MM.1S (cell line): ENCODE measurements at places on chromosomes 7 and 10.

GRCh38 chr10:70053841-70054288 lies 1.2 kb downstream of the MACROH2A2 start:
- H3K27me3 ChIP-seq: 0 out of 2 replicates have a peak, but pooled peaks cover 4% of the 10 kb centered on the region
- H3K4me3 ChIP-seq: no peak overlapping the region
- H3K36me3 ChIP-seq: no peaks in the 10 kb centered on the region

GRCh38 chr10:4847561-4848355 lies 21.8 kb downstream of the AKR1E2 start:
- H3K27ac ChIP-seq: no peak overlapping the region
- no peaks in the 10 kb centered on the region for H3K27me3 ChIP-seq
- 0 out of 2 replicates have a peak, but pooled peaks cover 4% of the 10 kb centered on the region for H3K4me1 ChIP-seq

- no peak overlapping the region for H3K27ac ChIP-seq
- H3K4me1 ChIP-seq: no peaks in the 10 kb centered on the region
- H3K4me3 ChIP-seq: peak overlapping the region; percentile 53
Observed at GRCh38 chr10:121608469-121609190, 10.4 kb upstream of the FGFR2 start.

DNA sequence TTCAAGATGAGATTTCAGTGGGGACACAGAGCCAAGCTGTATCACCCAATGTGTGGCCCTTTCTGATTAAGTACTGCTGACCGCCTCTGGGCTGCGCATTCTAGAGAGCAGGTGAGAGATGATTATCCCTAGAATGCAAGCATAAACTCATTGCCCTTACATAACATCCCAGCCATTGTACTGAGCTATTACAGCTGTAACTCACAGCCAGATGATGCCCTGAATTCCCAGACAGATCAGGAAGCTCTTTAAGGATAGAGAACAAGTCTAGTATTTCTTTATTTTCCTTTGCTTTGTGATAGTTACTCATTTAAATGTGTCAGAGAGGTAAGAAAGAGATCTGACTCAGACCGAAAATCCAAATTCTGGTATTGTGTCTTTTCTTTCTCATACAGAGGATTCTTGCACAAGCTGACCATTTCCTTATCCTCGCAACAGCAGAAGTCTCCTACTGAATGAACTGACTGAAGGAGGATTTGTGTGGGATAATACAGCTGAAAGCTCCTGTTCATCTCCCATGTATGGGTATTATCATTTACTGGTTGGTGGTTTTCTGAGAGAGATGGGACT lies 58.4 kb downstream of the ZNF22 start:
- H3K4me1 ChIP-seq: no peaks in the 10 kb centered on the region
- no peak overlapping the region for H3K27ac ChIP-seq
- no peak for DNase-seq

GRCh38 chr7:116810267-116811116 lies 51.9 kb upstream of the CAPZA2 start:
- H3K4me1 ChIP-seq: no peaks in the 10 kb centered on the region
- no peak overlapping the region for H3K4me3 ChIP-seq
- DNase-seq: no peak

DNA sequence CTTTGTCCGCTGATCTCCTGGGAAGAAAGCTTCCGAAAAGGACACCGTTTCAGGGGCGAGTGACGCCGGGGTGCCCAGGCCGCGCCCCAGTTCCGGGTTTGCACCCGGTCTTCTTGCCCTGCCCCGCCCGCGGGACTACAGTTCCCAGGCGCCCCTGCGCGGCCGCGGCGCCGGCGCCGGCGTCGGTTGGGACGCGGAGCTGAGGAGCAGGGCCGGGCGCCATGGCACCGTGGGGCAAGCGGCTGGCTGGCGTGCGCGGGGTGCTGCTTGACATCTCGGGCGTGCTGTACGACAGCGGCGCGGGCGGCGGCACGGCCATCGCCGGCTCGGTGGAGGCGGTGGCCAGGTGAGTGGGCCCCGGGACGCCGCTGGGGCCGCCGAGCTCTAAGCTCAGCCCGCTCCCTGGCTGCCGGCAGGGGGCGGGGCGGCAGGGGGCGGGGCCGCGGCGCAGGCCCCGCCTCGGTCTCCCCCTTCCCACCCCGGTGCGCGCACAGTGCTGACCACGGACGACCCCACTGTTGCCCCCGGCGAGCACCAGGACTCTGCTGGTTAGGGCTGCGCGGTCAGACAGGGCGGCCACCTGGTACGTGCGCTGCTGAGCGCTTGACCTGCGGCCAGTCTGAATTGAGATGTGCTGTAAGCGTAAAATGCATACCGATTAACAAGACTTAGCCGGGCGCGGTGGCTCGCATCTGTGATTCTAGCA lies at the start of gene LHPP:
TSS of gene LHPP (plus strand) at position 182 of the 706 bp plus-strand sequence. CDS start at position 222, 40 bp downstream.
- no peaks in the 10 kb centered on the region for H3K36me3 ChIP-seq
- DNase-seq: peak; percentile 86
- H3K27ac ChIP-seq: no peak within 1 kb of the TSS
- H3K4me3 ChIP-seq: peak within 1 kb of the TSS; percentile 59
- no peaks in the 10 kb centered on the region for H3K27me3 ChIP-seq

GRCh38 chr10:117365612-117366011 lies 9.6 kb downstream of the PDZD8 start:
- H3K4me1 ChIP-seq: peaks cover 11% of the 10 kb centered on the region; the same call in 1 of the 2 replicates
- H3K36me3 ChIP-seq: no peaks in the 10 kb centered on the region
- H3K27me3 ChIP-seq: no peaks in the 10 kb centered on the region
- no peak overlapping the region for H3K4me3 ChIP-seq

GRCh38 chr7:17434841-17435692 lies 136.6 kb downstream of the AHR start:
- DNase-seq: no peak
- no peak overlapping the region for H3K4me3 ChIP-seq
- no peaks in the 10 kb centered on the region for H3K36me3 ChIP-seq
- H3K27me3 ChIP-seq: no peaks in the 10 kb centered on the region
- H3K4me1 ChIP-seq: no peaks in the 10 kb centered on the region

DNA sequence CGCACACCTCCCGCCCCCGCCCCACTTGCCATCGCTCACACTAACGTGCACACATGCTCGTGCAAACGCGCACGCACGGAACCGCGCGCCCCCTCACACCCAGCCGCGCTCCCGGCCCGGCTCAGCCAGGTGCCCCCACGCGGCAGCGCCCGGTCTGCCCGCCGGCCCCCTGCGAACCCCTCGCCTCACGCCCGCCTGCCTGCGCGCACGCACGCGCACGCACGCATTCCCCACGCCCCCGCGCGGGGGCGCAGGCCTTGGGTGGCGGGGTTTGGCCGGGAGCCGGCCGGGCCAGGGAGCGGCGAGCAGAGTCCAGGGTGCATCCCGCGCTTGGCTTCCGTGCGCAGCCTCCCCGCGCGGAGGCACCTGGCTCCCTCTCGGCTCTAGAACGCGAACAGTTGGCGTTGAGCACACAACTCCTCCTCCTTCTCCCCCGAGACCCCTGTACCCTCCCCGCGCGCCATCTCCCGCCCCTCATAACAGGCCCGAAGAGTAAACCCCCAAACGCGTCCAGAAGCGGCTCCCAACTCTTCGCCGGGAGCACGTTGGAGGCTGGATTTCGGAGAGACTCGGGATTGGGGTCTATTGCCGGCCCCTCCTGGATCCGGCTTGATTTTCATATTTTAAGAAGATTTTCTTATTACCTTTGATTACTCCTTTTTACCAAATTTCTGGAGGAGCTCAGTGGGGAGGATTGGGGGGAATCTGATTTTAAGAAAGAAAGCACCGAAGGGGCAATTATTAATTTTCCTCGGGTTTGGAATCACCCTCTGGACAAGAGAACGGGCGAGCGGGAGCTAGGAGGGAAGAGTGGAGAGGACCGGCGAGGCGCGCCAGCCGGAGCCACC lies 527 bp upstream of the SORCS3 start:
- no peak for DNase-seq
- H3K36me3 ChIP-seq: no peaks in the 10 kb centered on the region
- peak overlapping the region; percentile 40 for H3K4me3 ChIP-seq
- peaks cover 16% of the 10 kb centered on the region for H3K27me3 ChIP-seq

GRCh38 chr10:34936061-34936460 lies 121.0 kb upstream of the PARD3 start:
- H3K36me3 ChIP-seq: no peaks in the 10 kb centered on the region
- no peaks in the 10 kb centered on the region for H3K27me3 ChIP-seq
- DNase-seq: no peak
- no peak overlapping the region for H3K4me3 ChIP-seq

- no peaks in the 10 kb centered on the region for H3K4me1 ChIP-seq
- no peak overlapping the region for H3K27ac ChIP-seq
- no peak overlapping the region for H3K4me3 ChIP-seq
Observed at GRCh38 chr10:90905925-90906324, 15.0 kb downstream of the ANKRD1 start.

GRCh38 chr7:77199013-77199966 lies at the start of gene FGL2:
TSS of gene FGL2 (minus strand) at chr7:77199819. CDS start at chr7:77199793, 26 bp downstream.
- H3K36me3 ChIP-seq: no peaks in the 10 kb centered on the region
- H3K27me3 ChIP-seq: no peaks in the 10 kb centered on the region
- H3K27ac ChIP-seq: peak within 1 kb of the TSS; percentile 30; the same call in 1 of the 2 replicates
- DNase-seq: peak; percentile 60
- H3K4me3 ChIP-seq: peak within 1 kb of the TSS; percentile 59

DNA sequence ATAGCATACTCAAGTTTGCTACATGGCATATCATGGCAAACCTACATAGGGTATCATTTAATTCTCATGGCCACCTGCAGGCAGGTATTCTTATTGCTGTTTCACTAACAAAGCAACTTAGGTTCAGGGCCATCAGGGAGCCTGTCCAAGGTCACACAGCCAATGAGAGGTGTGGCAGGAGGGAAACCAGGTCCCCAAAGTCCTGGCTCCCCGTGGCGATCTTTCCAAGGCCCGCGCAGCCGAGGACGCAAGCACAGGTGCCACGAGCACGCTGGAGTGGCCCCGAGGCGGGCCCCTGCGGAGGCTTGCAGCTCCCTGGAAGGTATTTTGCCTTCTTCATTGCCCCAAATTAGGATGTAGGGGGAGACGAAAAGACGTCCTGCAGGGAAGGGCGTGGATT lies 20.8 kb downstream of the PRKAG2 start:
- DNase-seq: no peak
- no peak overlapping the region for H3K4me3 ChIP-seq
- H3K27me3 ChIP-seq: peaks cover 62% of the 10 kb centered on the region
- H3K36me3 ChIP-seq: no peaks in the 10 kb centered on the region
- H3K27ac ChIP-seq: no peak overlapping the region
- H3K4me1 ChIP-seq: no peaks in the 10 kb centered on the region

GRCh38 chr10:85666102-85666501 lies 700.5 kb downstream of the GRID1 start:
- no peak overlapping the region for H3K27ac ChIP-seq
- peak; percentile 10 for DNase-seq
- no peaks in the 10 kb centered on the region for H3K27me3 ChIP-seq
- H3K36me3 ChIP-seq: no peaks in the 10 kb centered on the region

DNA sequence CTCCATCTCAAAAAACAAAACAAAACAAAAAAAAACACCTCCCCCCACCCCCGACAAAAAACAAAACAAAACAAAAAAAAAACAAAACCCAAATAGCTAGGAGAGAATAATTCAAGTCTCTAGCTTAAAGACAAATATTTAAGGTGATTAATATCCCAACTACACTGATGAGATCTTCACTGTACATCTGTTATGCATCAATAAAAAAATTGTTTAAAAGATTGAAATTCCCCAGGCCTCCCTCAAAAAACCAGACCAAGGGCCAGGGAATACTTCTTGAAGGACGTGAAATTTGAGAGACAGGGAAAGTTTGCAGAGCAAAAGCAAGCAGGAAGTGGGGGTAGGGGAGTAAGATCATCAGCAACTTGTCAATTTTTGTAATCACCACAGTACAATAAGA lies 232.6 kb downstream of the REEP3 start:
- no peaks in the 10 kb centered on the region for H3K36me3 ChIP-seq
- no peak for DNase-seq
- no peak overlapping the region for H3K27ac ChIP-seq
- no peaks in the 10 kb centered on the region; the same call in 1 of the 2 replicates for H3K27me3 ChIP-seq

- no peaks in the 10 kb centered on the region for H3K27me3 ChIP-seq
- H3K27ac ChIP-seq: no peak overlapping the region
- no peaks in the 10 kb centered on the region for H3K4me1 ChIP-seq
- H3K36me3 ChIP-seq: no peaks in the 10 kb centered on the region
Observed at GRCh38 chr10:62582101-62582705, 208.0 kb downstream of the ZNF365 start.

DNA sequence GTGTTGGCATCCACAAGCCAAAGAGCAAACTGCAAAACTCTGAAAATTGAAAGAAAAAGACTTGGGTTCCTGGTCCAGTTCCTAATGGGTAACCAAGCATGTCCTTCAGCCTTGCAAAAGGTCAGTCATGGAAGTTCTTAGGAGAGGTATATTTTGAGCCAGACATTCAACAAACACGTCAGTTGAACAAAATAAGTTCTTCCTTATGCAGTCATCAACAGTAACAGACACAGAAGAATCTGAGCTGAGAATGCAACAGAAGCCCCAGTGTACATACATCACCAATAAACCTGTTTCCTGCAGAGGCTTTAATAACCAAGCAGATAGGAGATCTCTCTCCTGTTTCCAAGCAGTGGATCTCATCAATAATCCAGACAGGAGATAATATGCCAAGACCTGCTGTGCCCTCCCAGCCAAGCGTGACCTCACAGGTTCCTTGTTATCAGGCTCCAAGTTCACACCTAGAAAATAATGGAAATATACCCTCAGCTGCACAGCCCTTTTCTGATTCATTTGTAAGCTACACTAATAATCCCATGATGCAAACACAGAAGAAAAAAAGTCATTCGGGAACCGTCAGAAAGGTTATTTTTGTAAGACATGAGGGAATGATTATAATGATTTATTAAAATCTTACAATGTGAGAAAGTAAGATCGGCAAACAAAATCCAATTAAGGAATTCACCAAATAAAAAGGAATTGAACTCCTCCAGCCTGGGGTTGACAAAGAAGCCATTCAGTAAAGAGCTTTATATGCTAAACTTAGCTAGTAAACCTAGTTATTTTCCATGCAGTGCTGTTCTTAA lies 90.7 kb downstream of the DGKI start:
- H3K27me3 ChIP-seq: no peaks in the 10 kb centered on the region
- DNase-seq: no peak
- H3K4me3 ChIP-seq: no peak overlapping the region
- H3K4me1 ChIP-seq: peaks cover 8% of the 10 kb centered on the region
- H3K36me3 ChIP-seq: no peaks in the 10 kb centered on the region

DNA sequence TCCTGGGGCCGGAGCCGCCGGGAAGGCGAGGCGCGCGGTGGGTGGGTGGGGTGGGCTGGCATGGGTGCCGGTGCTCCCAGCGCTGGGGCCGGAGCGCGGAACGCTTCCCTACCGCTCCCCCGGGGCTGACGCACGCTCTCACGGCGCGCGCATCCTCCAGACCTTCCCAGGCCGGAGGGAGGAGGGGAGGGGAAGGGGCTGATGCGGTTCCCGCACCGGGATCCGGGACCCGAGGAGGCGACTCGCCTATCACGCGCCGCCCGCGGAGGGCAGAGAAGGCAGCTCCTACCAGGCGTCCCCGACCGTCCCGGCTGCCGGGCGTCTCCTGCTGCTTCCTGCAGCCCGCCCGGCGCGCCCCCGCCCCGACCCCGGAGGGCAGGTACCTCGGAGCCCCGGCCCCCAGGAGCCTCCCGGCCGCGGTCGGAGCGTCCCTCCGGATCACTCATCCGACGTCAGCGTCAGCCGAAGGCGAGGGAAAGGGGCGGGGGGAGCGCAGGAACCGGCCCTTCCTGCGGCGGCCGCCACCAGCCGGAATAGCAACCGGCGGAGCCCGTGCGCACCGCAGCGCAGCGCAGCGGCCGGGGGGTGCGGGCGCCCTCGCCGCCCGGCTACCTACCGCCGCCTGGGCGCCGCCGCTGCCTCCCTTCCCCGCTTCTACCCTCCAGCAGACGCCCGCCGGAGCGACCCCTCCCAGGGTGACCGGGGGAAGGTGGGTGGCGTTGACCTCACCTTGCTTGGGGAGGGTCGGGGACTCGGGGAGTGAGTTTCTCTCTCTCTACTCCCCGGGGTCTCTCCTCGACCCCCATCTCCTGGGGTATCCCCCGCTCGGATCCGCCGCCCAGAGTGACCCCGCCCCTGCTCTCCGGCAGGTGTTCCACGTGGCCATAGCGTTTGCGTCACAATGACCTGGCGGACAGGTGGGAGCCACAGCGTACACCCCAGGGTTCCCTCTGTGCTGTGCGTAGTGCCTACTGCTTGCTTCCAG lies at the start of gene ICA1:
TSS of gene ICA1 (minus strand) at position 457 of the 985 bp plus-strand sequence. CDS start 26,241 bp downstream, outside the sequence.
- H3K27me3 ChIP-seq: no peaks in the 10 kb centered on the region
- peak; percentile 56 for DNase-seq
- no peaks in the 10 kb centered on the region for H3K4me1 ChIP-seq
